ENCODE measurements at places on chromosomes 4 and X. TPM values are rescaled to one million over a fixed set of nuclear protein-coding genes. Genes with fewer than 3 reads are reported as not detected.

DNA sequence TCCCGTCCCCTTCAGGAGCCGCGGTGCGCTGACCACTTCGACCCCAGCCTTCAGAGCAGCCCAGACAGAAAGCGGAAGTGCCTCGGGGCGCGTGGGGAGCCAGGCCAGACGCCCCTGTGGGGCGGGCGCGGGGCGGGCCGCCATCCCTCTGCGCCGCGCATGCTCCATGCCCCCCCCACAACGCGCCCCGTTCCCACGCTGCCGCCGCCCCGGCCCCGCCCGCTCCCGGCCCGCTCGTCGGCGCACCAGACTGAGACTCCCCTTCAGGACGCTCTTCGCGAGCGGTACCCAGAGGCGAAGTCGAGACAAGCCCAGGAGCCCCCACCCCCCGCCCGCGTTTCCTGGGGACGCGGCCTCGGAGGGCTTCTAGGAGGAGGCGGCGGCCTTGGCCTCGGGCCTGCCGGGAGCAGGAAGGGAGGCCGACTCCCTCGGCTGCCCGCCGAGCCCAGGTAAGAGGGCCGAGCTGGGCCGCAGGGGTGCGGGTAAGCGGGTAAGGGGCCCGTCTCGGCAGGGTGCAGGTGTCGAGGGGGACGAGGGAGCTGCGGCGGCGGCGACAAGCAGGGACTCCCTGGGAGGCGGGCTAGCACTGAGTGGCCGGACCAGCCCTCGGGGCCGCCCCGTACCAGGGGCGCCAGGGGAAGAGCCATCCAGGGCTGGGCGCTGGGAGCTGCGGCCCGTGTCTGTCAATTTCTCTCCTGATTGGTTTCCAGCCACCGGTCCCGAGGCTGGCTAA is at the start of gene ZFP92:
ZFP92 (plus strand) TSS at position 218 of the 733 bp plus-strand sequence. CDS start 6,851 bp downstream, outside the sequence.
- DNase-seq: no peak

DNA sequence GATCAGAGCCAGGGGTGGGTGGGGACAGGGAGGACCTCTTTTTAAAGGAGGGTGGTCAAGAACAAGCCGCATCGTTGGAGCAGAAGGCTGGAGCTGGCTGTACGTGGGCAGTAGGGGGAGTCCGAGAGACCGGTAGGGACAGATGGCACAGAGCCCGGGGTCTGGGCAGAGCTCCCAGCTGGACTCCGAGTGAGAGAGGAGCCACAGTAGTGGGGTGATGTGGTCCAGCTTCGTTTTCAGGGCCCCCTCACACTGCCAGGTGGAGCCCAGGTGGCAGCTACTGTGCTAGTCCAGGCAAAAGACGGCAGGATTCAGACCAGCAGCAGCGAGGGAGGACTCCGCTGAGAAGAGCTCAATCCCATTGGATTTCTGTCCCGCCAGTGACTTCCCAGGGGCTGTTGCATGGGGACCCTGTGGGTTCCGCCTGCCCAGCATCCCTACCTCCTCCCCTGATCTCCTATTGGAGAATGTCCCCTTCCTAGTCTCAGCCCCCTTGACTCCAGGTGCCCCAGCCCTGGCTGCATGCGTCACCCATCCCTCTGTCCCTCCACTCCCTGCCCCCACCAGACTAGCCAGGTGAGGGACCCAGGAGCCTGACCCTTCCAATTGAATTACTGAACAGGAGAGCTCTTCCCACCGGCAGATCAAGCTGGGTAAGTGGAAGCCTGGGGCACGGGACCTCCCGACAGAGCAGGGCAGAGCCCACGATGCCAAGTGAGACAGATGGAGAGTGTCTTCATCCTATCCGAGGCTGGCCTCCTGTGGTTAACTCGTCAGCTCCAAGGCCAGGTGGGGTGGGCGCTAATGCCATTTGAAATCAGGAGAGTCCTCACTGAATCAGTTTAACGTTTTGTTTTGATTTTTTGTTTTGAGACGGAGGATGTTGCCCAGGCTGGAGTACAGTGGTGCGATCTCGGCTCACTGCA is 2.9 kb downstream of the ARHGAP4 start:
- peak; percentile 51 for DNase-seq

MAB21L2 gene
- polyA plus RNA-seq: not detected

DNA sequence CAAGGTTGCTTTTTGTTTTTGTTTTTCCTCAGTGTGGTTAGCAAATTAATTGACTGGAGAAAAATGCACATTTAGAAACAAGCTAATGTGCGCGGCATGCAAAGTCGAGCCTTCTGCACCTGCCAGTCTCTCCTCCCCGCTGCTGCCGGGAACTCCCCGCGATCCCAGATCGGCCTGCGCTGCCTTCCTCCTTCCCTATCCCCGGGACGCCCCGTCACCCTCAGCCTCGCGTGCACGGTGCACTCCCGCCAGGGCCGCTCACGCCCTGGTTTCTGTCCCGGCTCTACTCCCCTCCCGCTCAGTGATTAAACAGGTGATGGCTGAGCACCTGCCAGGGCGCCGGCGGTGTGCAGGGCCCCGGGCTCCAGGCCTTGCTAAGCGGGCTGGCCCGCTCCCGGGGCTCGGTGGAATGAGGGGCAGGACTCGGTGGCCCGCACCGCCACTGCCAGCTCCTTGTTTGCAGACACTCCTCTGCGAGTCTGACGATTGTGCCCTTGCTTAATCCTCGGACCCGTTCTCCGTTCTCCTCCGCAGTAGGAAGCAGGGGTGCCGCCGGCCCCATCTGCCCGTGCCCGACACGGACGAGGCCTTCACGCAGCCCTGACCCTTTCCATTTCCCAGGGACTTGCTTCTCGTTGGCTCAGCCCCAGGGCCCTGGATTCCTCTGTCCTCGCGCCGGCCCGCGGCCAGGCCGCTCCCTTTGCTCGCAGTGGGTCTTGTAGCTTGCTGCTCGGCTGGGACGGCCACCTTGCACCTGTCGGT is 143.4 kb downstream of the TRIML1 start:
- DNase-seq: peak; percentile 18

CXCL5 gene
- polyA plus RNA-seq: 0.20 TPM

- DNase-seq: no peak
These were observed 55.2 kb downstream of the AREG start for GRCh38 chr4:74499986-74500781.

DNA sequence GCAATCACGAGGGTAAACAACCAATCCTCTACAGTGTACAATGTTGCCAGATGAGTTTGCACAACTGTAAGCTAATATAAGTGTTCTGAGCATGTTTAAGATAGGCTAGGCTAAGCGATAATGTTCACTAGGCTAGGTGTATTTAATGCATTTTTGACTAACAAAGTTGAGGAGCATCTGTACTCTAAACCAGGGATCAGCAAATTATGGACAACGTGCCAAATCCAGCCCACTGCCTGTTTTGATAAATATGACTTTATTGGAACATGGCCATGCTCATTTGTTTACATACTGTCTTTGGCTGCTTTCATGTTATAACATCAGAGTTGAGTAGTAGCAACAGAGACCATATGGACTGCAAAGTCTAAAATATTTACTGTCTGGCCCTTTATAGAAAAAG is 46.3 kb upstream of the ARHGEF6 start:
- peak; percentile 74 for DNase-seq

CD99 gene
- 227 TPM for polyA plus RNA-seq

NLGN3 gene
- 6.9 TPM for polyA plus RNA-seq

GALNTL6 gene
- 0.09 TPM for polyA plus RNA-seq

PRRG1 gene
- 10.7 TPM for polyA plus RNA-seq

RASL11B gene
- 29.0 TPM for polyA plus RNA-seq

- no peak for DNase-seq
These were observed 165.1 kb upstream of the TRPC5 start for GRCh38 chrX:112247714-112248113.

- DNase-seq: peak; percentile 1
These were observed 726.7 kb downstream of the C4orf33 start for GRCh38 chr4:129822701-129823100.

- DNase-seq: no peak
These were observed 10.6 kb downstream of the IL15 start for GRCh38 chr4:141646969-141647368.

PROM1 gene
- polyA plus RNA-seq: 23.7 TPM

MAGIX gene
- 1.5 TPM for polyA plus RNA-seq

DNA sequence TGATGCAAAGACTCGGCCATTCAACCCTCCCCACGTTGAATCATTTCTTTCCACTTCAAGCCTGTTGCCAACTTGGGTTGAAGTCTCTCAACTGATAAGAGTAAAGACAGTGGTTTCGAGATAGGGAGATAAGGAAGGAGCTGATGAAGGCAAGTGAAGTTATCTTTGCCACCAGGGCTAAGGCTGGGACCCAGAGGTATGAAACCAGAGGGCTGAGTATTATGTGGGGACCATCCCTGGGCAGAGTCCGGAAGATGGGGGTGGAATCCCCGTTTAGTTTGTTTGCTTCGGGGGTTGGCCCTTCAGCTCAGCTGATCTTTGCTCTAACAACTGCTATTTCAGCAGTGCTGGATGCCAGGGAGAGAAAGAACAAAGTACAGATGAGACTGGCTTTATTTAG is 2.3 kb upstream of the XPNPEP2 start:
- no peak for DNase-seq

GRCh38 chr4:113159942-113160545 is 110.6 kb downstream of the ANK2 start:
- DNase-seq: no peak

GRCh38 chrX:18887825-18888212 is 96.1 kb downstream of the PHKA2 start:
- peak; percentile 62 for DNase-seq
